ENCODE measurements at places on chromosomes 12 and 14.

- no peak for DNase-seq
These were observed 173.0 kb downstream of the STXBP6 start for GRCh38 chr14:24876996-24877395.

- DNase-seq, result no peak
These were observed 21.0 kb downstream of the RTN1 start for GRCh38 chr14:59849411-59850130.

DNA sequence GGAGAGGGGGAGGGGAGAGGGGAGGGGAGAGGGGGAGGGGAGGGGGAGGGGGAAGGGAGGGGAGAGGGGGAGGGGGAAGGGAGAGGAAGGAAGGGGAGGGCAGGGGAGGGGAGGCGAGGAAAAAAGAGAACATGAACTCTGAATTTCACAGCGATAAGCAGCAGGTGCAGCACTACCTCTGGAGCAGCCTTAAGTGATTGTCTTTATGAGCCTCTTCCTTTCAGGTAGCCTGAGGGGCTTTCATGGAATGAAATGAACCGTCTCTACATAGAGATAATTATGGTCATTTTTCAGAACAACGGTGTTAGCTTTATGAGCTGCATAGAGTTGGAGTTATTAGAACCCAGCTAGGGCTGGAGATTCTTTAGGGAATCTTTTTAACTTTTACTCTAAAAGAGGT is 18.1 kb upstream of the PTCSC3 start:
- no peak for DNase-seq

DNA sequence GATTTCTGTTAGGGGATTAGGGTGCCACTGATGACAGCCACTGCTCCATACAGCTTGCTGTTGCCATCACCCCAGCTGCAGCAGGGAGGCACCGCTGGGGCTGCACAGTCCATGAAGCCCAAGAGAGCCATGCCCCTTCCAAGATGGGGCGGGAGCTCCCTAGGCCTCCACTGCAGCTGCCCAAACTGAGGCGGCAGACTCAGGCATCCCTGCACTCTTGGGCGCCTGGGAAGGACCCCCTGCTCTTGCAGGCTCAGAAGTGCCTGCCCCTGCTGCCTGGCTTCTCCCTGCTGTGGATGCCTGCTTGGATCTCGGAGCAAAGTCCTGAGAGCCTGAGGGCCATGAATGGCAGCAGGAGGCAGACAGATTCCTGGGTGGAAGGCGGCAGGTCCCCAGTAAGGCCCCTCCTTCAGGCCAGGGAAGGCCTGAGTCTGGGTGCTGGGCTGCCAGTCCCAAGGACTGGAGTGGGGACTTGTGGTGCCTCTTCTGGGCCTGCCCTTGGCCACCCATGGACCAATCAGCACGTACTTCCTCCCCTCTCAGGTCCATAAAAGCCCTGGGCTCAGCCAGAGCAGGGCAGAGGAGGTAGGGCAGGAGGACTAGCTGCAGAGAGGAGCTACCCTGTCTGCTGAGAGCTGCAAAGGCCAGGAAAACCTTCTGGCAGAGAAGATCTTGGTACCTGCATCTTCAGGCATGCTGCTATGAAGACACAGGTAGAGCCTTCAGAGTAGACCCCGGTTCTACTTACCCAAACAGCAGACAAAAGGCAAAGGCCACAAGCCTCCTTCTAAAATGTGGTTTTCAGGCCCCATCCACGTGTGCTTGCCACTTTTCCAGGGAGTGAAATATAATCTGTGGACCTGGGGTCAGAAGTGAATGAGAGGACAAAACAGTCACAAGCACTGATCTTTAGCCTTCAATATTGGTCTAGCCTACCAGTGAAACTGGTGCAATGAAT is 30.0 kb upstream of the STK38L start:
- DNase-seq, result no peak

DNA sequence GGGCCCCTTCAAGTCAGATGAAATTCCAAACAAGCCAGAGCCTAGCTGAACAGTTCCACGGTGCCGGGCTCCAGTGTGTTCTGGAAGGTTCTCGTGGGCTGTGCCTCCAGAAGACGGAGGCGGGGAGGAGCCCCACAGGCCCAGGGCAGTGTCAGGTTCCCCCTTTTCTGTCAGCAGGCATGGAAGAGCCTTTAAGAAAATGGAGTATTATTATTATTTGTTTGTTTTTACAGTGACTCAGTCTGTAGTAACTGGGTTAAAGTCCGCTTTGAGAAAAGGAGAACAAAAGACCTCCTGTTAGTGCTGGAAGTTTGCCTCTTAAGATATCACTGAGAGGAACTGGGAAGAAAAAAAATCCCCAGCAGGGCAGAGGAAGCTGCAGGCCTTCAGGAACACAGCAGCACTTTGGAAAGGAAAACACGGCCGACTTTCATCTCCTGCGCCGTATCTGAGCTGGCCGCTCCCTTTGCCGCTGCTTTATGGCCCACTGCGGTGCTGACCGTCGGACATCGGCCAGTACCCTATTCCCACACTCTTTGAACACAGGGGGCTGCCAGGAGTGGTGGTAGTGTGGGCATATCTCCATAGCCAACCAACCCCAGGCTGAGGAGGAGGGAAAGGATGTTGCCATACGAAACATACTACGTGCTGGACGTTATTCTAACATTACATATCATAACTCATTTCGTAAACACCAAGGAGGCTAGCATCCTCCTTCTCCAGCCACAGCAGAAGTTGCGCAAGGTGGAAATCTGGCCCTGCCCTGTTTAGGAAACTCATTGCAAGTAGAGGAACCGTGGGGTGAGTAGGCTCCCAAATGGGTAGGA is 194.0 kb downstream of the ZFP36L1 start:
- DNase-seq, result no peak

DNA sequence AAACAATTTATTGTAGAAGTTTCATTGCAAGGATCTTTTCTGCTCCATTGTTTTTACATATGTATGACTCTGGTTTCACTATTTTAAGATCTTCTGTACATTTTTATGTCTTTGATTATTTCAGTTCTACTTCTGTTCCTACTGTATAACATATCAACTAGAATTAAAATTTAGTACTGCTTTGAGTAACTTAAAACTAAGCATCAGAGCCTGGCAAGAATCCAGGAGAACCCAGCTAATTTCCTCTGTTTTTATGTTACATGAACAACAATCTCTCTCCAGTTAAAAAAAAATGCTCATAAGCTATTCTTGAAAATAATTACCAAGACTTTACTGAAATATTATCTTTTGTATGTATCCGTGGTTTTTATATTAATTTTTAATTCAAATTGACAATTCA is 370.7 kb downstream of the TMTC2 start:
- DNase-seq, result no peak

- DNase-seq, result no peak
These were observed 12.5 kb upstream of the RCOR1 start for GRCh38 chr14:102579696-102580549.
